ENCODE measurements at places on chromosomes 3 and 15.

GRCh38 chr15:75202251-75203016 lies 752 bp downstream of the C15orf39 start:
- DNase-seq, result peak; percentile 90

DNA sequence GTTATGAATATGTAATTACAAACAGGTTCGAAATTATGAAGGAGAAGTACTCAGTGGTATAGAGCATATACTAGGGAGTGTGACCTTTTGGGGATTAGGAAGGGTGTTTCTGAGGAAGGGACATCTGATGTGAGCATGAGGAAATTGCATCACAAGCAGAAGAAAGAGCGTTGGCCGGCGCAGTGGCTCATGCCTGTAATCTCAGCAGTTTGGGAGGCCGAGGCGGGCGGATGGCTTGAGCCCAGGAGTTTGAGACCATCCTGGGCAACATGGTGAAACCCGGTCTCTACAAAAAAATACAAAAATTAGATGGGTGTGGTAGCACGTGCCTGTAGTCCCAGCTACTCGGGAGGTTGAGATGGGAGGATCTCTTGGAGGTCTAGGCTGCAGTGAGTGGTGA lies 6.9 kb downstream of the CMTM7 start:
- DNase-seq, result no peak

GRCh38 chr3:6791161-6791560 lies 69.8 kb upstream of the GRM7 start:
- DNase-seq, result no peak

GRCh38 chr3:166510382-166510781 lies 673.2 kb upstream of the BCHE start:
- DNase-seq, result no peak

DNA sequence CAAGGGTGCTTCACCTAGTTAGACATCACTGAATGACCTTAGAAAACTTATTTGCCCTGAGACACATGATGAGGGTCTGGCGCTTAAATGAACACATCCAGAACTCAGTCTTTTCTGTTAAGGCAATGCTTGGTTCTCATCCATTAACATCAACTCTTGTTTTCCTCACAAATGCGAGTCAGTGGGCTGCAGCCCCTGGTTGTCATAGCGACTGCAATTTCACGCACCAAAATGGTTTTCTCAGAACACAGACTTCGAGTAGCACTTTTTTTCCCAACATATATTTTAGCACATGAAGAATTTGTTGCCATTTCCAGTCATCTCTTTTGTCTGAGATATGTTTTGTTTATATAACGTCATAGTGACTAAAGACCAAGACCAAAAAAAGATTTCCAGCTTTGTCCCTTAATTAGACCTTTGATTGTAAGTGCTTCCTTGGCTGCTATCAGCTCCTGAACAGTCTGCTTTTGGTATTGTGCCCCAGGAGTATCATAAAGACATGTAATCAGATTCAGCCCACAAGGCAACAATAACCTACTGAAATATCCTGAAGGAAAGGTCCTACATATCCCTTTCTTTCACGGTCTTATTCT lies 68.5 kb downstream of the GPR176 start:
- DNase-seq, result no peak

- no peak for DNase-seq
These were observed 897.3 kb downstream of the TUSC7 start for GRCh38 chr3:117606866-117607265.

DNA sequence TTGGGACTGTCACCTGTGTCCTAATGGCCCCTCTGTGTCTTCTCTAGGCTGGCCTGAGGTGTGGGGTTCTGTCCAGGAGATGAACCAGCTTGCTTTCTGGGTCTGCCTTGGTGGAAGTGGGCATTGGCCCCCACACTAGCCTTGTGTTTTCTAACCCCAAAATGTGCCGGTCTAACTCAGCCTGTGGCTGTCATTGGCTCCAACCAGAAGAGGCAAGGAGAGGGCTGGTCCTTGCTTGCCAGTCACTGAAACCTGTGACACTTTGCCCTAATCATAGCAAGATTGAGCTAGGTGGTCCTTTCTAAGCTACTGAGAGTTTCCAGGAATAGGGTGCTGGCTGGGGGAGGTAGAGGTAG lies 2.2 kb downstream of the C15orf39 start:
- DNase-seq, result no peak

GRCh38 chr3:64651741-64652241 lies 36.0 kb downstream of the ADAMTS9 start:
- DNase-seq, result no peak

GRCh38 chr3:41882956-41883355 lies 78.9 kb downstream of the ULK4 start:
- DNase-seq, result no peak

GRCh38 chr15:98000249-98001203 lies 40.0 kb downstream of the ARRDC4 start:
- DNase-seq, result no peak

GRCh38 chr3:42071904-42072812 lies 19.0 kb upstream of the TRAK1 start:
- DNase-seq, result no peak

GRCh38 chr3:171827836-171828458 lies 15.2 kb upstream of the TMEM212 start:
- no peak for DNase-seq

- DNase-seq, result no peak
These were observed 112.8 kb upstream of the BCL6 start for GRCh38 chr3:187858041-187858440.

- no peak for DNase-seq
These were observed 190.5 kb upstream of the NECTIN3 start for GRCh38 chr3:110881069-110881468.

DNA sequence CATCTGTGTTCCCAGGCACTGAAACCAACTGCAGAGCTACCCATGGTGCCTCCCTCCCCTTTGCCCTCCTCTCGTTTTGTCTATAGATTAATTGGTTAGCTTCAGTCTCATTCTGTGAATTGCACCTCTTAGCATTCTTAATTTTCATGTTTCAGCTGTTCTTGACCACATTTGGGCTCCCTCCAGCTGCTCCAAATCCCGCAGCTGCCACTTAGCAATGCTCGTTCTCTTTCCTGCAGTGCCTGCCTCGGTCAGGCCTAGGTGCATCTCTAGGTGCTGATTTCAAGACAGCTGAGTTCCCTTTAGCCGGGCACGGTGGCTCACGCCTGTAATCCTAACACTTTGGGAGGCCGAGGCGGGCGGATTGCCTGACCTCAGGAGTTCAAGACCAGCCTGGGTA lies 47.0 kb upstream of the SMAD3 start:
- no peak for DNase-seq

DNA sequence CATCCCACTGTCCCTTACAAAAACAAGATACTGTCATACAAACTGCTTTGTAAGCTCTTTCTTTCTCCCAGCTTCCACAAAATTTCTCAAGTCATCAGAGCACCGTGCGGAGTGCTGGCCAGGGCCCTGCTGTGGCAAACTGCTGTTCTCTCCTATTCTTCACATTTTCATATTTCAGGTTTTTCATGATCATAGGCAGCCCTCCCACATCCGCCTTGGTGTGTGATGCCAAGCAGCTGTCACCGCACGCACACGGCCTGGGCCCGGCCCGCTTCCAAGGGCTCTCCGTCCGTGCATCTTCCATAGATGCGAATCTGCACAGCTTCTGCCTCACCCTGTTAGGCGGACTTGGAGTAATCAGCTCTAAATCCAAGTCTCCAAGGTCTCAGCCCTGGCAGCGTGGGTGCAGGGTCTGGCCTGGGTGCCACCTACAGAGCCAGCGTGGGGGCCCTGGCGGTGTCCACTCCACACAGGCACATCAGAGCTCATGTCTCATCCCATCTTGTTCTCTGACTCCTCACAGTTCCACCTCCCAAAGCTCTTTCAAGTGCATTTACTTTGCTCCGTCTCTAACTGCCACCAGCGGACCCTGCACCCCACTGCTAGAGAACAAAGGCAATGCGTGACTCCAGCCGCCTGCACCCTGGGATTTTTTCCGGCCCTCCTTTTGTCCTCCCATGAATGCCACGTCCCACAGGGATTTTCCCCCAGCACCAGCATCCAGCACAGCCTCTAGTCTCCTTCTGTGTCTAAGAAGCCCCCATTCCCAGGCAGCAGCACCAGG lies 27.2 kb downstream of the CYFIP1 start:
- no peak for DNase-seq

DNA sequence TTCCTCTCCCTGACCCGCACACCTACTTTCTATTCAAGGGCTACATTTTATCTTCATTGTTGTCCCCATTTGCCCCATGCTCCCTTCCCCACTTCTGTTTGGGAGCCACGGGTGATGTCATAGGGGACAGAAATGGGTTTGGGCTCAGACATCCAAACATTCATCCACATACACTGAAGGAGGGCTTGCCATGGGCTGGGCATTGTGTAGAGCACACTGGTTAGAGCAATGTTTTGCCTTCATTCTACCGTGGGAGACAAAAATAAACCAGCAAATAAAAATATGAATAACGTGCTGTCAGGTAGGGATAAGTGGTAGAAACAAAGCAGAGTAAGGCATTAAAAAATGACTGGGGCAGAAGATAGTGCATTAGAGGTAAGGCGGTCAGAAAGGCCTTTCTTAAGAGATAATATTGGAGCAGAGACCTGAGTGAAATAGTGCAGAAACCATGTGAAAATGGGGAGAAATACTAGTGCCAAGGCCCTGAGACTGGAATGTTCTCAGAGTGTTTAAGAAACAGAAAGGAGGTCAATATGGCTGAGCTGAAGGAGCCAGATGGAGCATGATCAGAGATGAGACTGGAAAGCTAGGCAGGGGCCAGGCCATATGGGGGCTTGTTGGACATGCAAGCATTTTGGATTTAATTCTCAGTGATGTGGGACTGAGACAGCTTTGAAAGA lies 40.9 kb upstream of the CLSTN2 start:
- DNase-seq, result no peak

DNA sequence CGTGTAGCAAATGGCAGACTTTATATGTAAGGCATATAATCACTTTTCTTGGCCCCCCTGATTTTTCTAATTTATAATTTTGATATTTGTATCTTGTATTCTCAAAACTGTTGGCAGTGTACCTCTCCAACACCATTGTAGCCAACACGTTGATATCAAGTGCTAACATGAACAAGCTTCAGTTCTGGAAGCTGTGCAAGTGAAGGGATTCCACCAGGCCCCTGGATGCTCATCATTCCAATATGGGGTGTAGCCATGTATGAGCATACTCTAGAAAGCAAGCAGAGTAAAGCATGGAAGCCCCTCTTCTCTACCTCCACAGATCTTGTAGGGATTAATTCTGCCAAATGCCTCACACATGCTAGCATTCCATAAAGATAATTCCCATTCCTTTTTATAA lies 211.3 kb downstream of the MYRIP start:
- no peak for DNase-seq

GRCh38 chr15:49361370-49361769 lies 61.7 kb upstream of the FGF7 start:
- DNase-seq, result no peak

DNA sequence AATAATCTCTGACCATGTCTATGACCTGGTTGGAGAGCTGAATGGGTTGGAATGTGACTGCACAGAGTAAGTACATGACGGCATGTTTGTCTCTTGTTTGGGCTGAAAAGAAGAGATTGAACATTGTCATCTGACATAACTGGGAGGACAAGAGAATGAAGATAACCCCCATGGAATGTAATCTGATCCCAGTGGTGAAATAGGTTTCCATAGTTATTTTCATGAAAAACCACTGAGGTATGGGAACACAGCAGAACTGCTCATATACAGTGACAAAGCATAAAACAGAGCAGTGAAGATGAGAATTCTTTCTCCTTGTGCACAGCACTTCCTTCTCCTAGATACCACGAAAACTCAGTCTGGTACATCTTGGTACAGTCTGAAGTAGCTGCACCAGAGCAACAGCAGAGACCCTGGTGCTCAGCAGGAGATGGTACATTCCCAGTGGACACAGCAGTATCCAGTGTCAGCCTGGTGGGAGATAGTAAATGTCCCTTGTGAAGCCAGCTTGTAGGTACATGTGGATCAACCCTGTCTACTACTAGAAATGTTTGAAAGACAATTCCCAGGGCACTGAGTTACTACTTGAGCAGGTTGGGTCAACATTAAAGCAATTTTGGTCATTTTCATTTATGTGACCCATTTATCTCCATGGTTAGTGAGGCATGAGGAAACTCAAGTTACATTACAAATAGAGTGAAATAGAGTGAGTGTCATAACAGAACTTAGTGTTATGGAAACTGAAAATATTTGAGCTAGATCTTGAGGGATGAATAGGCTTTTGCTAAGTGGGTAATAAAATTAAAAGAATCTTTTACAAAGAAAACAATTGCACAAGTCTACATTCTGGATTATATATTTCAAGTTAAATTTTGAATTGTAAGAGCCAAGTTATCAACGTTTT lies 178.3 kb downstream of the SUCNR1 start:
- no peak for DNase-seq

DNA sequence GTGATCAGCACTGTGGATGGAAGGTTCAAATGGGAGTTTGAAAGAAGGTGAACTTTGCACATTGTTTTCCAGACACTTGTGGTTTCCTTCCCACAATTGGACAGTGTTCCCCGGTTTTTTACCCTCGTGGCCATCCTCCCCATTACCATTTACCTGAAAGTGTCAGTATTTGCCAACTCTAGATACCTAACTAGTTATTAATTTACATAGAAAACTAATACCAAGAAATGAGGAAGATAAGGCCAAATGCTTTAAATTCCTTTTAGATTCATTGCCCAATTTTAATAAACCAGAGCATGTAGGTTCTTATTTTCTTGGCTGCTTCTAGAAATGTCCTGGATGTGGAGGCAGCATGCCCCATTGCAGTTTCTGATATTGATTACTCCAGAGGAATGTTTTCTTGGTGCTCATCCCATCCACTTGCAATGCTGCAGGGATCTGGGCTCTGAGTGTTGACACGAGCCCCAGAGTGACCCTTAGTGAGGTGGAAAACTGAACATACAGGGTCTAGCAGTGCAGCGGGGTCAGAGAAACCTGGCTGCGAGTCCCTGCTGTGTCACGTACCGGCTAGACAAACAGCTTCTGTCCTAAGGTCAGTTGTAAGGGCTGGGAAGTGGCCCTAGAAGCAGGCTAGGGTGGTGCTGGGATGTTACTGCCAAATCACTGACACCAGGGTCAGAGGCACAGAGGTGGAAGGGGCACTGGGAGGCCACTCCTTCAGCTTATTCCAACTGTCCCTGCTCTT lies 23.5 kb downstream of the LSM3 start:
- DNase-seq, result no peak

DNA sequence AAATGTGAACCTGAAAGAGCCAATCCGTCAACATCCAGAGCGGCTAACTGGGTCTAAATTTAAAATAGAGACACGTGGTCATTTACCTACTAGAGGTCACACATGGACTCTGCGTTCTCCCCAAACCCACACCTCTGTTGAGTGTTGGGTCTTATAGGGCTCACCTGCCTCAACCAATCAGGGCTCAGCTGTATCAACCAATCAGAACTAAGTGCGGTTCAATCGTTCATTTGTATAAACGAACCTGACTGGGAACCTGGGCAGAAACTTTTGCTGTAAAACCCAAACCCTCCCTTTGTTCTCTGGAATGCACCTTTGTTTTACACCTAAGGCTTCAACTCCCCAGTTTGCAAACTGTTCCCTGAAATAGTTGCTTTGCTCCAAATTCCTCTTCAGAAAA lies 8.9 kb downstream of the DNAAF4 start:
- no peak for DNase-seq

DNA sequence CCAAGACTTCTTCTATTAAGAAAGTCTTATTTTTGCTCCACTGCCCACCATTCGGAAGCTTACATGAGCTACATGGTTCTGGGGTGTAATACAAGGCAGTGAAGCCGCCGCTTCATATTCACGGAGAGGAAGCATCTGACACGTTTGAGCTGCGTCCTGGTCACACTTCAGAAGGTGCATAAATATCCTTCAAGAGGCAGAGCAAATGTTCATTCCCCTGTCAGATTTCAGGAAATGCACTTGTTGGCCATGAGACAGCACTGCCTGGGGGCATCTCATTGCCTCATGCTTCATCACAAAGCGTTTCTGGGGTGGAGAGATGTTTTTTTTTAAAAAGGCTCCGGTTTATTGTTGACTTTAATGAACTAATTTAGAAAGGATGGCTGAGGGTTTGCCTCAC lies 119.9 kb downstream of the CADPS start:
- peak; percentile 28 for DNase-seq

Data from germinal center (tissue), 1 donor.